Stimulated activated CD4-positive, alpha-beta T cell treated with anti-CD3 and anti-CD28 coated beads, TNF-alpha, amount 100 ng/mL, for 1 hour (primary cell): ENCODE measurements at places on chromosomes 12 and 14.

DNA sequence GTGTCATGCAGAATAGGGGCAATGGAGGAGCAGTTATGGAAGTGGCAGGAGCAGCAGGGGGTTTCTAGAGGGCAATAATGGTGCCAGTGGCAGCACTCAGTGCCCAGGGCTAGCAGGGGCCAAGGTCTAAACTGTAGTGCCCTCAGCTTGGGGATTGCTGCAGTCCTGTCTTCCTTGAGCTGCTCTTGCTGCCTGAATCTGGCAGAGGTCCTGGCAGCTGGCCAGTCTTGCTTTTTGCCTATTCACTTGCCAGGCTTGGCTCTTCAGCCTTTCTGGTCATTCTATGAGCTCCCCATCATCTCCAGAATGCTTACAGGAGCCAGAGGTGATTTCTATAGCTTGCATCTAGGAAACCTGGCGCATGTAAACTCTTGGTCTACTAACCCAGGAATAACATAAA lies 72.0 kb downstream of the SUDS3 start:
- DNase-seq = no peak

DNA sequence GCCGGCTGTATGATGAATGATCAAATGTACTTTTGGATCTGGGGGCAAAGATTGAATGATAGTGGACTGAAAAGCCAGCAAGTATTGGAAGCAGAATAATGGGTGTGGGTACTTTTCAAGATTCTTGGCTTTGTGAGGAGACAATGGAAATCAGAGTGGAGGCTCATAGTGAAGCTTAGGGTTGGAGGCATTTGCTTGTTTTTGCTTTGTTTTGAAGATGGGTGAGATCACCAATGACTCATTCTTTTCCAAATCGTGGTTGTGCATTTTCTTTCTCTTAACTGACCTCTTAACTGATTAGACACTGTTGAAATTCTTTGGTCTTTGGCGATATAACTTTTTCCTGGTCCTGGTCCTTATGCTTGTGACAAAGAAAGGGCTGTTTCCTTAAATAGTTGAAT lies 54.4 kb downstream of the PELI2 start:
- no peak for DNase-seq

DNA sequence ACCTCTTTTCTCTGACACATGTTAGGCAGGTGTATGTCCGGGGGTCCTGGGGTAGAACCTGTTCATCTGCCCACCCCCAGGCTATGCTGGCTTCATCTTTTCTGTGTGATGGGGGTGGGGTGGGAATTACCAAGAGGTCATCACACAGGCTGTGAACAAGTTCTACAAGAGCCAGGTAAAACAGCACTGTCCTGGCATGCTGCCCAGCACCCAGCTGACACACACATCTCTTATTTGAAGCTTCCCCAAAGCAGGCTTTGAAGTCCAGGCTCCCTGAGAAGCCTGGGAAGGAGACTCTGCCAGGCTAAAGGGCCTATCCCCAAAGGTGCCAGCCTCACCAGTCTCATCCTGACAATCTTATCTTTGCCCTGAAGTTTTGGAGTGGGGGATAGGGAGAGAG lies 141.1 kb downstream of the ALG10 start:
- no peak for DNase-seq

DNA sequence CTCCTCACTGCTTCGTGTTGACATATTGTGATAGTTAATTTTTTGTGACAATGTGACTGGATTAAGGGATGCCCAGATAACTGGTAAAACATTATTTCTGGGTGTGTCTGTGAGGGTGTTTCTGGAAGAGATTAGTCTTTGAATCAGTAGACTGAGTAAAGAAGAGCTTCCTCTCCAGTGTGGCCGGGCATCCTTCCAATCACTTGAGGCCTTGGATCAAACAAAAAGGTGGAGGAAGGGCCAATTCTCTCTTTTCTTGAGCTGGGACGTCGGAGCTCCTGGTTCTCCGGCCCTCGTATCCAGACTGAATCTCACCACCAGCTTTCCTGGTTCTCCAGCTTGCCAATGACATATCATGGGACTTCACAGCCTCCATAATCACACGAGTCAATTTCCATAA lies 240.4 kb downstream of the CHST11 start:
- DNase-seq = no peak

DNA sequence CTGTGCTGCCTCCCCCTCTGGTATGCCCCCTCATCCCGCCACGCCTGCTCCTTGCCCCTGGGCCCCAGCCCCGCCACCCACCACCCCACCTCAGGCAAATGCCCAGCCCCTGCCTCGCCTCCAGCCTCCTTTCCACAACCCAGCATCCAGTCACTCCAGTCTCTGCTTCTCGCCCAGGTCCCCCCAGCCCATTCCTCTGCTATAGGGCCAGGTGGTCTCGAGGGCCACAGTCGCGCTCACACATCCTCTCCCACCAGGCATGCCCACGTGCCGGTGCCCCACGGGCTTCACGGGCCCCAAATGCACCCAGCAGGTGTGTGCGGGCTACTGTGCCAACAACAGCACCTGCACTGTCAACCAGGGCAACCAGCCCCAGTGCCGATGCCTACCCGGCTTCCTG lies 6.1 kb upstream of the NXPH4 start:
- no peak for DNase-seq

GRCh38 chr12:24586293-24586692 lies 362.6 kb downstream of the BCAT1 start:
- DNase-seq = no peak

DNA sequence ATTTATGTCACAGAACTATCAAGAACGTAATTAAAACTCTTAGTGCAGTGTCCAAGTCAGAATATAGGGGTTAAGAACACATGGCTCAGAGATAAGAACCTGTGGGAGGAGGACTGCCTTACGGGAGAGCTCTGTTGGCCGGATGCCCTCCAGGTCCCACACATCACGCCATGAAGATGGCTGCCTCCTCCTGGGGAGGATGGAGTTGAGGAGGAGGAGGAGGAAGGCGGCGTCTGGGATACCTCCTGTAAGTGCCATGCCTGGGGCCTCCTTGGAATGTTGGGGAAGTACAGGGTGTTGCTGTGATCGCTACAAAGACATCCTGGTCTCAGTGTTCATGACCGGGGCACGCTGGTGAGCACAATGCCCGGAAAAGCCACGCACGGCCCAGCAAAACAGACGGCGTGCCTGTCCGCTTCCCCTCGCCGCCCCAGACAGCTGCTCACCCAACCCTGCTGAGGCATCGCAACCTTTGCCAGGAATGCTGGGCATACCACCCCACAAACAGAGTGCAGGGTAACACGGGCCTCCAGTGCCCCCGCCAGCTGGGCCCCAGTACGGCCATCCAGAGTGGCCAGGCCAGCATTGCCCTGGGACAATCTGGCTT lies 28.7 kb upstream of the CD9 start:
- DNase-seq = no peak

DNA sequence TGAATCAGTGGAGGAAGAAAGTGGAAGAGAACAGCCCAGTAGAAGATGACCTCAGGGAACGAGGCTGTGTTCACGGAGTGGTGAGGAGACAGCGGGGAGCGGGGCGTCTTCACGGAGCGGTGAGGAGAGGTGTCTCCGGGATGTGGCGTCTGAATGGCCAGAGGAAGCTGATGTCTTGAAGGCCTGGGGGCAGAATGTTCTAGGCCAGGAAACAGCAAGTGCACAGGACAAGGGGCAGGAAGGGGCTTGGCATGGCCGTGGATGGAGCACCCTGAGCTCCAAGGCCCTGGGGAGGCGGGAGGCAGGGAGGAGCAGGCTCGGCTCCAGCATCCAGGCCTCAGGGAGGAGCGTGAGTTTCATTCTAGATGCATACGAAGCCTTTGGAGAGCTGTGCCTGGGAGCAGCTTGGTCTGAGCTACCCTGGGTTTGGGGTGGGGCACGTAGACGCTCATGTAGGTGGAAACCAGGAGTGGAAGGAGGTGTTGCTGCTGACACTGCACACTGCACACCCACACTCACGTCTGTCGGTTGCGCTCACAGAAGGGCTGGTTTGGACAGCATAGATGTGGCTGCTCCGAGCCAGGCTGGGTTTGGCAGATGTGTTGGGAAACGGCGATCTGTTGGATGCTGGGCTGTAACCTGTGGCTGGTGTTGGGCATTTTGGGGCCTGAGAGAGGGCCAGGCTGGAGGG lies 131.6 kb downstream of the ADGRD1 start:
- DNase-seq = no peak
